ENCODE measurements at places on chromosomes 2 and 18.

DNA sequence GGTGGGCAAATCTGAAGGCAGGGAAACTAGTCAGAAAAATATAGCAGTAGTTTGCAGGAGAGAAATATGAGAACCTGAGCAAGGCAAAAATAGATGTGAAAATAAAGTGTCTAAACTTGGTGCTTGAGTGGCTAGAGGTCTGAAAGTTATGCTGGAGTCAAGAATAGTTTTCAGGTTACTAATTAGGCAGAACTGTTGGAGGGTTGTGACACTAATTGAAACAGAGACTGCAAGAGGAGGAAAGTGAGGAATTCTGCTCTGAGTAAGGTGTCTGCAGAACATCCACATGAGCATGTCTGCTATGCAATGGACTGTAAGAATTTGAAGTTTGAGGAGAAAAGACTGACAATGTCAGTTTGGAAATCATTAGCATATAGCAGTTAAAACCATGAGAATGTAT lies 444.0 kb upstream of the LRRTM1 start:
- no peak for DNase-seq

- DNase-seq, result no peak
Measured at GRCh38 chr18:62312851-62313250, 12.3 kb upstream of the TNFRSF11A start.

- DNase-seq, result no peak
Measured at GRCh38 chr2:54029721-54030395, 59.1 kb upstream of the PSME4 start.

- DNase-seq, result no peak
Measured at GRCh38 chr2:222364285-222364895, 60.0 kb upstream of the SGPP2 start.

DNA sequence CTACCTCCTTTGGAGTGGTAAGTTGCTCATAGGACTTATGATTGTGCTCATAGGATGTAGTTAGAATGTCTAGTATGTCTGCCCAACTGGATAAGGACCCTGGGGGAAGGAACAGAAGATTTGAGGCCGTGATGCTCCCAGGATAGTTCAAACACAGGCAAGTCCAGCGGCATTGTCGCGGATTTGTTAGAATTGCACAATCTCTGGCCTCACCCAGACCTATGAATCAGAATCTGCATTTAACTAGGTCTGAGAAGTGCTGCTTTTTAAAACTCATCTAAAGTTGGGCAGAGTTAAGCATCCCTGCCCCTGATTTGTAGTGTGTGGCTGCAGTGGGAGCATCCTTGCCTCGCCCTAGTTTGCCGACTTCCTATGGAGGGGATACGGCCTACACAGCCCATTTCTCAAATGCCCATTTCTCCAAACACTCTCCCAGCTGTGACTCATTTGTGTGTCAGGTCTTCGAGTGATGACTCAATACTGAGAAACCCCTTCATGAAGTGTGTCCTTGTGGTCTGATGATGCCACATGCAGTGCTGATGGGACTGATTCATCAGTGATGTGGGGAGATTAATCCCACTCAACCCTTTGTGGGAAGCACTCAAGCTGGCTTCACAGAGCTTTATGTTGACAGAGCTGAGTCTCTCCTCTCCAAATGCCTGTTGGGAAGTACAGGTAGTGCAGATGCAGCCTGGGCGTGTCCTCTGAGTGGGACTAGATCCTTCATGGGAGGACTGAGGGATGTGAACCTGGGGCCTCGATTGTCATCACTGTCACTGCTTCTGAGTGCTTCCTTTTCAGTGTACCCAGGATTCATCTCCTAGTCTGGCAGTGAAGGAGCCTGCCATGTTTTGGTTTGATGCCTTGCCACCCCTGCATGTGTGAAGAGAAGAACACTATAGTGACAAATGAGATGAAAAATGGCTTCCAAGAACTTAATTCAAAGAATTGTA lies 18.7 kb downstream of the SMIM21 start:
- DNase-seq, result no peak

DNA sequence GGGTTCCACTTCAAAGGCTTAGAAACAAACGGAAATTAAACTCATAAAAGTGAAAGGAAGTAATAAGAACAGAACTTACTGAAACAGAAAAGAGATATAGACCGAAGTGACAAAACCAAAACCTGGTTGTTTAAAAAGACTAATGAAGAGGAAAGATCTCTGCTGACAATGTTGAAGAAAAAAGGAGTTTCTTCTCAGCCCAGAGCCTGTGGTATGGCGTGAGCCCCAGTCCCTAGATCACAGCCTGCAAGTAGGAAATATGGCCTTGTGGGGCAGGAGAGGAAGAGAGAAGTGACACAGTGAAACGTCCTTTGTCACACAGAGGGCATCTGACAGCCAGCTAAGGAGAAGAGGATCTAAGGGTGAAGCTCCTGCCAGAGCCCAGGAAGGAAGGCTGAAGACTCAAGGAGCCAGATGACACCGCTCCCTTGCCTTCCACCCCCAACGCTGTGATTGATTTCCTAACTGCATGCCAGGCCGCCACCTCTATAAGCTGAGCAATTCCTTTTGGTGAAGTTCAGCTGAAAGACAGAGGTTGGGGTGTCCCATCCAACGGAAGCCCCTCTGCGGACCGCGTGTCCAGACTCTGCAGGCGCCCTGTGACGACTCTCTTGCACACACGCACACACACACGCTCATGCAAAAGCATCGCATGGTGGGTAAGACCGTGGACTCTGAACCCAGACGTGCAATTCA lies 141.1 kb downstream of the HDAC4 start:
- DNase-seq, result peak; percentile 45

GRCh38 chr2:137939026-137939425 lies 25.2 kb upstream of the HNMT start:
- no peak for DNase-seq

DNA sequence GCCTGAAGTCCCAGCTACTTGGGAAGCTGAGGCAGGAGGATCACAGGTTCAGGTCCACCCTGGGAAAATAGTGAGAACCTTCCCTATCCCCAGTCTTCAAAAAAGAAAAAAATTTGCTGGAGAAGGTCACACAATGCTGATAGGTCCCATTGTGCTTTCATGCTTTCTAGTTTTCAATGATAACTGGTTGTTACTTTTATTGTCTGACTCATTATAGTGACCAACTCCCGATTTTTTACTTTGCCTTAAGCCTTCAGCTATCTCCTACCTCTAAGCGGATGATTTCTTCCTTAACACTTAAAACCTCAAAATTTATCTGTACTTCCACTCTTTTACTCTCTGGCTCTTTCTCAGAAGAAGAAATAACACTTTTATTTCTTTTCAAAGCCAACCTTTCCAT lies 17.3 kb downstream of the MSH2 start:
- no peak for DNase-seq

DNA sequence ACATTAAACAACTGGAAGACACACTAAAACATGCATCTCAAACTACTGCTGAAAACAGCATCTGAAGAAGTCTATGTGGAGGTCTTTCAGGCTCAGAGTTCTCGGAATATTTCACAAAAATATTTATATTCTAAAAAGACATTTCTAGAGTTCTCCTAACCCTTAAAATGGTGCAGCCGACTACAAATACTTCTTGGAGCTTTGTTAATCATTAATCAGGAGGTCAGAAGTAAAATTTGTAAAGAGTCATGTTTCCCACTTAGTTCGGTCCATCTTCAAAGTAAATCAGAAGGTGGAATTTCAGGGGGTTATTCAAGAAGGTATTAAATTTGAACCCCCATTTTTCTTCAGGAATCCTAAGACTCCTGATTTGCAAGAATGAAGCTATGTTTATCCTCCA lies 72.7 kb downstream of the FAM228A start:
- DNase-seq, result no peak

DNA sequence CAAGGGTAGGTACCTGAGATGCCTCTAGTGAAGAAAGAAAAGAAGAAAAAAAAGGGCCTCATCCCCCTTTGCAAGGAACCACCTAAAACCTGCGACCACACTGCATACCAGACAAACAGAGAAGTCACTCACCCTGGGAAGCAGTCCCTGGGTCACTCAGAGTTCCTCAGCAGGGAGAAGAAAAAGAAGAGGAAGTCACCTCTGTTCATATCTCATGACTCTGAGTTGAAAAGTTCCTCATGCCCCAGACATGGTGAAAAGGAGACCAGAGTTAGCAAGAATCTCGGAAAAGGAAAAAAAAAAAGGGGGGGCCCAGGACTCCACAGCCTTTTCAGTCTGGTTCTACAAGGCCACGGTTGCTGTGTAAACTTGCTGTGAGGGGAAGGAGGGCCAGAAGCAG lies 478.4 kb upstream of the NRXN1 start:
- no peak for DNase-seq

GRCh38 chr2:143850084-143850483 lies 669.8 kb downstream of the ZEB2 start:
- no peak for DNase-seq

GRCh38 chr2:13662055-13662454 lies 945.3 kb downstream of the TRIB2 start:
- DNase-seq, result no peak

DNA sequence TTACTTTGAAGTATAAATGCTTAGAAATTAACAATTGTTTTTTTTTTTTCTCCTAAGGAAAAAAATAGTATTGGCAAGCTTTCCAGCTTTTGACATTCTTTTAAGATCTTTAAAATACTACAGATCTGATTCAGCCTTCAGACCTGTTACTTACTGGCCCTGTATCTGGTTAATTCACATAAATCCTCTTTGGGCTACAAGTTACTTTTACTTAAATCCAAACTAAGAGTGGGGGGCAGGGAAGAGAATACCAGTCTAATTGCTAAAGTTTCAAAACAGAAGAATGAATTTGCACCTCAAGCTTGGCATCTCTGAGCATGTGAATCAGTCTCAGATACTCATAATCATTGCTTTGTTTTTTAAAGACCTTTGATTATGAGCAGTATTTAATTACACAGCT lies 386.3 kb downstream of the PARD3B start:
- no peak for DNase-seq

DNA sequence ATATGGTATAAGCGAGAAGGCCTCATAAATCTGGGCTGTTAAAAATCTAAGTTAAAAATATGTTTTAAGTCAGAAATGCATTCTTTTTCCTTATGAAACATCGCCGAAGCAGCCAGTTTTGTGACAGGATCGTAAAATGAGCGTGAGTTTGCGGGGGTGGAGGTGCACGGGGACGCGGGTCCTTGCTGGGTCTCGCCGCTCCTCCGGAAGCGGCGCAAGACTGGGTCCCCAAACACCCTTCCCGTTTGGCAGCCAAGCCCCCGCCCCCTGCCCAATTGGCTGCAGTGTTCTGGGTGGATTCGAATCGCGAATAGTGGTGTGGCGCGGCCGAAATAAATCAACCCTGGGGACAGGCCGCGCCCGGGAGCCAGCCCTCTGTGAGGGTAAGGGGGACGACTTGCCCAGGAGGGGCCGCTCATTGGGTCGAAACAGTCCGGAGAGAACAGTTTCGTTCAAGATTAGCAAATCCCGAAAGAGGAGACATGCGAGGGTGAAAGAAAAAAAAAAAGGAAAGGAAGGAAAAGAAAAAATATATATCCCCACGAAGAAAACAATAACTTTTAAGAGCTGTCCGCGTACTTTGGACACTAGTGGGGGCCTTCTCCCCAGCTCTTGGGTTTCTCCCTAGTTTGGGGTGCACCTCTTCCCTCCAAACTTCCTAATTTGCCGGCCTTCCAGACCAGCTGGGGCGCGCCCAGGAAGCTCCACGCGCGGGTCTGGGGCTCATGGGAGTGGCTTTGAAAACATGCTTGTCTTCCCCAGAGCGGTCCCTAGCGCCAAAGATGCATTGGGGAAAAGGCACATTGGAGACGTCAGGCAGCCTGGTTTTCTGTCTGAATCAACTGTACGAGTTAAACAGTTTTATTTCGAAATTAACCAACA lies 3.1 kb upstream of the GATA6 start:
- no peak for DNase-seq

- no peak for DNase-seq
Measured at GRCh38 chr2:134946073-134946472, 27.5 kb downstream of the CCNT2 start.

DNA sequence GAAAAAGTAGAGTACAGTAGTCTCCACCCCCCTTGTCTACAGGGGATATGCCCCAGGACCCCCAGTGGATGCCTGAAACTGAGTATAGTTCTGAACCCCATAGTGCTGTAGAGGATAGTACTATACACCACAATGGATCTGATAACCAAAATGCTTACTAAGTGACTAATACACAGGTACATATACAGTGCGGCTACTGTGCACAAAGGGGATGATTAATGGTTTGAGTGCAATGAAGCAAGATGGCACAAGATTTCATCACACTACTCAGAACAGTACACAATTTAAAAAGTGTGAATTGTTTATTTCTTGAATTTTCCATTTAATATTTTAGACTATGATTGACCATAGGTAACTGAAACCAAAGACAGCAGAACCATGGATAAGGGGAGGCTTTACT lies 446.9 kb upstream of the NRP2 start:
- DNase-seq, result no peak

- no peak for DNase-seq
Measured at GRCh38 chr18:55488473-55488872, 99.5 kb downstream of the TCF4 start.

DNA sequence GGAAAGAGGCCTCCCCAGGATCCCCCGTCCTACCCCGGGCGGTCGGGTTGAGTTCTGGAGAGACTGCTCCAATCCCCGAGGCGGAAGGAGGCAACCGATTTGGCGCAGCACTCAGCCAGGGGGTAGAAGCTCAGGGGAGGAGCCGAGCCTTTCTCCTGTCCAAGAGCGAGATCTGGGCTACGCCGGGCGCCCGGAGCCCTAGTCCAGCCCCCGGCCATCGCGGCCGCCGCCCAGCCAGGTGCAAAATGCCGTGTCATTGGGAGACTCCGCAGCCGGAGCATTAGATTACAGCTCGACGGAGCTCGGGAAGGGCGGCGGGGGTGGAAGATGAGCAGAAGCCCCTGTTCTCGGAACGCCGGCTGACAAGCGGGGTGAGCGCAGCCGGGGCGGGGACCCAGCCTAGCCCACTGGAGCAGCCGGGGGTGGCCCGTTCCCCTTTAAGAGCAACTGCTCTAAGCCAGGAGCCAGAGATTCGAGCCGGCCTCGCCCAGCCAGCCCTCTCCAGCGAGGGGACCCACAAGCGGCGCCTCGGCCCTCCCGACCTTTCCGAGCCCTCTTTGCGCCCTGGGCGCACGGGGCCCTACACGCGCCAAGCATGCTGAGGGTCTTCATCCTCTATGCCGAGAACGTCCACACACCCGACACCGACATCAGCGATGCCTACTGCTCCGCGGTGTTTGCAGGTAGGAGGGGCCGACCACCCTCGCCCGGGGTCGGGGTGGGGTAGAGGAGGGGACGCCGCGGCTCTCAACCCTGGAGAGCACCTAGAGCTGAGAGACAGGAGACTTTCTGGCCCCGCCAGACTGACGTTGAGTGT lies at the start of gene DYSF:
Gene DYSF, plus strand, starts transcription at position 158 of the 817 bp plus-strand sequence.
- no peak for DNase-seq

GRCh38 chr18:27473318-27473717 lies 288.2 kb upstream of the CHST9 start:
- no peak for DNase-seq

Data from CD4-positive, alpha-beta T cell treated with Interleukin-17A for 1 hour (primary cell).